ENCODE measurements at places on chromosomes 16 and 17. TPM values are rescaled to one million over a fixed set of nuclear protein-coding genes. Genes with fewer than 3 reads are reported as not detected.

Gene CCDC92B
- not detected for polyA plus RNA-seq

Gene CSNK2A2
- 12.9 TPM for polyA plus RNA-seq

Gene GRB7
- not detected for polyA plus RNA-seq

Gene EMC6
- polyA plus RNA-seq: 76.4 TPM

DNA sequence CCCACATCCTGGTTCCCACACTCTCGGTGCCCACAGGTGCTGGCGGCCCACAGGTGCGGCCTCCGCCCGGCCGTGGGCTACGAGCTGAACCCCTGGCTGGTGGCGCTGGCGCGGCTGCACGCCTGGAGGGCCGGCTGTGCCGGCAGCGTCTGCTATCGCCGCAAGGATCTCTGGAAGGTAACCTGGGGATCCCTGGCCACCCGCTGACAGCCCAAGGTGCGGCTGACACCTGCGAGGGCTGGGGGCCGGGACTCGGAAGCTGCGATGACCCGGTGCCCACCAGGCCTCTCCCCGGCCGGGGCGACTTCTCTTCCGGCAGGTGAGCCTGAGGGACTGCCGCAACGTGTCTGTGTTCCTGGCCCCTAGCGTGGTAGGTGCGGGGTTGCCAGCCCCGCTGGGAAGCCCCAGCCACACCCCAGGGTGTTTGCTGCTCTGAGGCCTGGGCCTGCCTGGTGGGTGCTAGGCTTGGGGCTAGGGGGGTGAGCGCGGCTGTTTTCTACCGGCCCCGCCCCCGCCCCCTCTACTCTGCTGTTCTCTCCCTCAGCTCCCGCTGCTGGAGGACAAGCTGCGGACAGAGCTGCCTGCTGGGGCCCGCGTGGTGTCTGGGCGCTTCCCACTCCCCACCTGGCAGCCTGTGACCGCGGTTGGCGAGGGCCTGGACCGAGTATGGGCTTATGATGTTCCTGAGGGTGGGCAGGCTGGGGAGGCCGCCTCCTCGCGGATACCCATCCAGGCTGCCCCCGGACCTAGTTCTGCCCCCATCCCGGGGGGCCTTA, 1.0 kb downstream of the ANTKMT start:
- DNase-seq: peak; percentile 37

All from naive thymus-derived CD4-positive, alpha-beta T cell (primary cell).